ENCODE measurements at places on chromosomes 2 and 18.

DNA sequence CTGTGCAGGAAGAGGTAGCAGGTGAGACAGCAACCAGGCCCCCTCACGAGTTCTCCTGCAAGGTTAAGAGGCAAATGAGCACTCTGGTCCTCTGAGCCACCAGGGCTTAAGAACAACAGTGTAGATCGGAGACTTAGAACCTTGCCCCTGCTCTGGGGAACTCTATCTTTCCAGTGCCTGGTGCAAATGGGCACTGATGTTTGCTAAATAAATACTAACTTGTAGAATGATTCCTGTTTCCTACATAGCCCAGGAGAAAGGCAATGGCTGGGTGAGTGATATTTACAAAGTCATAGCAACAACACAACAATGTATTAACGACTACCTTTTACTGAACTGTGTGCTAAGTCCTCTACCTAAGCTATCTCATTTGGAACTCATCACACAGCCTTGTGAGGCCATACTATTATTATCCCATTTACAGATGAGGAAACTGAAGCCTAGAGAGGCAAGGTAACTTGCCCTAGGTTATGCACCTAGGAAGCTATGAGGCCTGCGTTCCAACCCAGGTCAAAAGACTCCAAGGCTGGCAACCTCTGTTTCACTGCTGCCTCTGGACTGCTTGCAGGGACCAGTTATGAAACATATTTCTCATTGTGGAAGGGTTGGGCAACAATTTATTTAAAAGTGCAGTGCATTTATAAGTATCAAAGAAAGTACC is 4.3 kb downstream of the ATP8B1 start:
- no peak for DNase-seq

DNA sequence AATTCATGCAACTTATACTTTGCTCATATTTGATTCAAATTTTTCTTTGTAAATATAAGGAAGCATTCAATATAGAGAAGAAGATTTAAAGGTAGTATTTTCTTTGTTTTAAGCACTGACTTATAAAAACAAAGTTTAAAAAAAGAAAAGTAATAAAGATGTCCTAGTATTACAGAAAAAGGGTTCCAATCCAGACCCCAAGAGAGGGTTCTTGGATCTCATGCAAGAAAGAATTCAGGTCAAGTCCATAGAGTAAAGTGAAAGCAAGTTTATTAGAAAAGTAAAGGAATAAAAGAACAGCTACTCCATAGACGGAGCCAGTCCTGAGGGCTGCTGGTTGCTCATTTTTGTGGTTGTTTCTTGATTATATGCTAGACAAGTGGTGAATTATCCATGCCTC is 267.9 kb downstream of the CTNNA2 start:
- no peak for DNase-seq

DNA sequence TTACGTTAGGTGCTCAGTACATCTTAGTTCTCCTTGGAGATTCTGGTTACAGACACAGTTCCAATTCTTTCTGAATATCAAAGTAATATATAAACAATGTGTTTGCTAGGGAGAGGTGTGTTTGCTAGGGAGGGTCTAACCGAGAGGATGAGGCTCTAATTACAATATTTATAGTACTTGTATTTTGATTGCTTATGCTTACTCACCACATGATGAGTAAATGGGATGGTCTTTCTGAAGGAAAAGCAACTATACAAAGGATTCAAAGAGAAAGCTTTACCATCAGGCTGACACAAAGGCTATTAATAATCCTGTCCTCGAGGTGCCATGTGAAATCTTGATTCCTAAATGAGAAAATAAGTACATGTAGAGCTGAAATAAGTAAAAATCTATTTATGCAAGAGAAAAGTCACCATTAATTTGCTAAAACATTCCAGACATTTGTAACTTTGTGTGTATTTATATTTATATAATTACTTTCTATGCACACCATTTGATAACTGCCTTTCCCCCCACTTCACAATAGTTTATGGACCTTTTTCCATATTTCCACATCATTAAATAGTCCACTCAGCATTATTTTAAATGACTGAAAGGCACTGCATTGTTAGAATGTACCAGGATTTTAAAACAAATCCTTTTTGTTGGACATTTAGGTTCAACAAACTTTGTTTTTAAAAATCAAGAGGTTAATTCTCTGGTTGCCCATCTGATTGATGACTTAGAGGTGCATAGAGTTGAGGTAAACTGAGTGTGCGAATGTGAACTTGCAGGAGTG is 94.5 kb upstream of the FN1 start:
- no peak for DNase-seq

- DNase-seq: no peak
Measured at GRCh38 chr18:76376225-76376624, 118.8 kb downstream of the ZNF516 start.

DNA sequence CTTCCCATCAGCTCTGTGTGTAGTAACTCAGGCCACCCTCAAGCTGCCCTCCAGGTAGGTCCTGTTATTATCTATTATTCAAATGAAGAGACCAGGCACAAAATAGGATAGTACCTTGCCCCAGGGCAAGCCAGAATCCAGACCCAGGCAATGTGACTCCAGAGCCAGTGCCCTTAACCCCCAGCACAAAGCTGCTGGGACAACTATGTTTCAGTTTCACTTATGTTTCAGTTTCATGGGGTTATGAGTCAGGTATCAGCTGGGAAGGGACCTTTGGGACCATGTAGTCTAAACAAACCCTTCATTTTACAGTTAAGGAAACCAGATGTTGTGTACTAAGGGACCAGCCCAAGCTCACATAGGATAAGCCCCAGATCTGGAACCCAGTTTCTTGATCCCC is 10.0 kb downstream of the HK2 start:
- no peak for DNase-seq
